ENCODE measurements at places on chromosomes 11 and 22.

GRCh38 chr11:65496304-65497140, 2.3 kb upstream of the MALAT1 start:
- DNase-seq: no peak

DNA sequence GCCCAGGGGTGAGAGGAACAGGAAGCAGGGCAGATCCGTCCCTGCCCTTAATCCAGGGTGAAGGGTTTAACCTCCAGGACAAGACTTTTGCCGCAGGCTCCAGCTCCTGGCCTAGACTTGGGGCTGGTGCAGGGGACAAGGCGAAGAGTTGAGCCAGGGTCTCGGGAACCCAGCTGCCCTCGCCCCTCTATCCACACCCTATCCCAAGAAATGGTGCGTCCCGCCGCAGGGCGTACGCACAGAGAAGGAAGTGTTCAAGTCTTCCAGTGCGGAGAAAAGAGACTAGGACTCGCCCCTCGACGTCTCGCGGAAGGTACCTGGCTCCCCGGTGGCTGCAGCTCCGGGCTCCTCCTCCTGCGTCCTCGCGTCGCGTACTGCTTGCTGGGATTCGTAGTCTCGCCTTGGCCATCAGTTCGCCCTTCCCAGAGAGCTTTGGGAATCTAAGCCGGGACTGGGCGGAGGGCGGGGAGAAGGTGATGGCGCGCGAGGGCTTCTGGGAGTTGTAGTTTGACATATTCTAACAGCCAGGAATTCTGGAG, at the start of gene ZMAT5:
TSS of gene ZMAT5 (minus strand) at position 376 of the 539 bp plus-strand sequence. CDS start 18,463 bp downstream, outside the sequence.
- peak; percentile 99 for DNase-seq

DNA sequence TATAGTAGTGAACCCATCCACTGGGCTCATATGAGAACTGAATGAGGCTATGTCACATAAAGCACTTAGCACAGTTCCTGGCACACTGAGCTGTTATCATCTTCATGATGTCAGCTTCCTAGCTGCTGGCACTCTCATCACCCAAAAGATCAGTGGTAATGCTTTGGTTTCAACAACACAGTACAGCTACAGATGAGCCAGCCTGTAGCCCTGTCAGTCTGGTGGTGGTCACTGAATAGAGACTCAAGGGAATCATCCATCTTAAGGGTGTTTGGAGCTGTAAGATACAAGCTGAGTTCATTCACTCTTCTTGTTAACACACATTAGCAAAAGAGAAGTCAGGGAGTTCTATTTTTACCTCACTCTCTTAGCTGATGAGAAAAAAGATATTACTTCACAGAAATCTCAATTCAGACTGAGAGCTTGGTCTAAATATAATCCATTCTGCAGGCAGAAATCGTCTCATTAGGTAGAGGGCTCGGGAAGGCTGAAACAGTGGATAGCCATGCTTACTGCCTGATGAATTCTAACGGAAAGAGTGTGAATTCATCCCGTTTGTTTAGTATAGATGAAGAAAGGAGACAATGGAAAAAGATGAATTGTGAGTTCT, 6.3 kb upstream of the SLC1A2 start:
- no peak for DNase-seq

DNA sequence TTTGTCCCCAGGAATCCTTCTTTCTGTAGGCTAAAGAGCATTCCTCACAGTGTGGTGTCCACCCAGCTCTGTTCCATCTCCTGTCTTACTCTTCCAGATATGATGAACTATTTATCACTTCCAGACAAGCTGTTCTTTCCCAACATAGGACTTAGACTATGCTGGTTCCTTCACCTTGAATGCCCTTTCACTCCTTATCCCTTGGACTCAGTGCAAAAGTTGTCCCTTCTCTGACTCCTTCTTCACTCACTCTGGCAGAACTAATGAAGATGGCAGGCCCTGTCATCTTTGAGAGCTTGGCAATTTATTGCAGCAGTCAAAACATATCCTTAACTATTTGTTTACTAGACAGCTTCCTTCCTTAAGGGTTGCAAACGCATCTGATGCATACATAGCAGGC, 3.5 kb upstream of the OSBP2 start:
- DNase-seq: no peak

GRCh38 chr11:111729071-111729830, 36.9 kb downstream of the PPP2R1B start:
- peak; percentile 50 for DNase-seq

- no peak for DNase-seq
Measured at GRCh38 chr11:112408517-112408916, 147.9 kb upstream of the PLET1 start.

GRCh38 chr22:30953206-30953605, 15.4 kb downstream of the MORC2 start:
- DNase-seq: no peak

GRCh38 chr22:46754110-46754799, 8.2 kb upstream of the TBC1D22A start:
- peak; percentile 82 for DNase-seq

DNA sequence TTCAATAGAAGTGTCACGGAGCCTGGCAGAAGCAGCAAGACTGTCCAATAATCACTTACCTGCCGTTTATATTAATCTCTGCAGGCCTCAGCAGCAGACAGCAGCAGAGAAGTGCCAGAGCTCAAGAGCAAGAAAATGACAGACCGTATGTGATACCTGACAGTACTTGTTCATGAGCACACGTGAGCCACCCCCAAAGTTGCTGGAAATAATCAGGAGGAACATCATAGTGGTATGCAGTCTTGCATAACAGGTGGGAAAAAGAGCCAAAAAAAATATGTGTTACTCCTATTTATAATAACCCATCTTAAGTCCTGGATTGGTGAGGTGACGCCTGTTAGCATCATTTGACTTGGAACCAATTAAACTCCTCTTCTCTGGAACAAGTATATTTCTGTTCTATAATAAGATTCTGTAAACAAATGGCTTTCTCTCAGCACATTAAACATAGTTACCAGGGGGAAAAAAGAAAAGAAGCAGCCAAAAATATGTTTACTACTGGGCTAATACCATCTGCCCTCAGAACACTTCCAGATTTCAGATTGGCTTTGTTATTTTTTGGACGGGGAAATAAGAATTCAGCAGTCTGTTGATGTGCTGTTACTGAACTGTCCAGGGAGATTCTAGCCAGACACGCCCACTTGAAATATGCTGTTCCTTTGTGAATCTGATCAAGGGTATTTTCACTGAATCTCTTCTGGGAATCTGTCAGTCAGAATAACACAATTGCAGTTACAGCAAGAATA, 7.9 kb upstream of the SLN start:
- DNase-seq: no peak

DNA sequence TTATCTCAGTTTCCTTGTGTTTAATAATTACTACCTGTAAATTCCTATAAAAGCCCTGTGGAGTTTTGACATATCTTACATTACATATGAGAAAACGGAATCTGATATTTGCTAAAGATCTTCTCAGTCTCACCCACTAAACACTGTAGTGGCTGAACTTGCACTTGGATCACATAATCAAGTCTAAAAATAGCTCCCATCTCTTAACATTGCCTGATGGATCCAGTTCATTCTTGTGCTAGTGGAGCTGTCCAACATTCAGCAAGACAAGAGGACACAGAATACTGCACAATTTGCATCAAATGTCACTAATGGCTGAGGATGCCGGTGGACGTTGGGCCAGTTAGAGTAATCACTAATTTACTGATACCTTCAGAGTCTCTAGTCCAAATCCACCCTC, 569.9 kb upstream of the ANO5 start:
- peak; percentile 13 for DNase-seq

DNA sequence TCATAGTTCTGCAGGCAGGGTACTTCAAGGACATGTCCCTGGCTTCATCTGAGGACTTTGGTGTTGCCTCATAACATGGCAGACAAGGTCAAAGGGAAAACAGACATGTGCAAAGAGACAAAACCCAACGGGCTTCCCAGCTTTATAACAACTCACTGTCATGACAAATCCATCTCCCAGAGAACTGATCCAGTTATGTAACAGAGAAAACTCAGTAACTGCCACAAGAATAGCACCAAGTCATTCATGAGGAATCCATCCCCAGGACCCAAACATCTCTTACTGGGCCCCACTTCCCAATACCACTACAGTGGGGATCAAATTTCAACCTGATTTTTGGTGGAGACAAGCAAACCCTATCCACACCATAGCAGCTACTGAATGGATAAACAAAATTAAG, 13.0 kb downstream of the OR52N4 start:
- DNase-seq: no peak

GRCh38 chr11:18745251-18745650, 19.3 kb upstream of the IGSF22 start:
- DNase-seq: no peak

DNA sequence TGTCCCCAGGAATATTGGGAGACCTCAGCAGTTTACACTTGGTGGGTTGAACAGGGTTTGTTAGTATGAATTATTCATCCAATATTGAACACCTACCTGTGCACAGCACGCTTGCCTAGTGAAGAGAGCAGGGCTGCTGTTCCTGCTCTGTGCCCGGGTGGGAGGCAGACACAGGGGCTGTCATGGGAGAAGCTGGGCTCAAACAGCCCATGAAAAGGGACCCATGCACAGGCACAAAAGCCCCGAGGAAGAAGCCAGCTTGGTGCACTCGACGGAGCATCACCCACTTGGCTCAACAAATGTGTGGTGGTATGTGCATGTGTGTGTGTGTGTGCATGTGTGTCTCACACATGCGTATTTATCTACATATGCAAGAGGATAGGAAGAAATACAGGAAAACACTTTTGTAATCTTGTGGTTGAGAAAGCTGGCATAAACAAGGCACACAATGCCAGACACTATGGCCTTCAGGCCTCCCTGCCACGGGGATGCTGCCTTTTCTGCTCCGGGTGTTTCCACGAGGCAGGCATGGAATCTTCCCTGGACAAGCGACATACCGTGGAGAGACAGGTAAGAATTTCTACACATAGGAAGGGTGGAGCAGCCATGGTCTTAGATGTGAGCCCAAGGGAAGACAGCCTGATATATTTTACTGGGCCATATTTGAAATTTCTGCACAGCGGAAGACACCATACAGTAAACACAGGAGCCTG, 5.0 kb upstream of the APOBEC3A start:
- DNase-seq: peak; percentile 49

- DNase-seq: peak; percentile 24
Measured at GRCh38 chr22:45731798-45732495, 60.3 kb downstream of the ATXN10 start.

GRCh38 chr11:129950101-129951091, 52.2 kb downstream of the PRDM10 start:
- DNase-seq: peak; percentile 94

- no peak for DNase-seq
Measured at GRCh38 chr11:12016246-12016645, 7.8 kb upstream of the DKK3 start.

GRCh38 chr11:46075168-46075567, 46.1 kb downstream of the PHF21A start:
- peak; percentile 66 for DNase-seq

GRCh38 chr11:74672332-74672955, 58.8 kb downstream of the CHRDL2 start:
- DNase-seq: no peak

DNA sequence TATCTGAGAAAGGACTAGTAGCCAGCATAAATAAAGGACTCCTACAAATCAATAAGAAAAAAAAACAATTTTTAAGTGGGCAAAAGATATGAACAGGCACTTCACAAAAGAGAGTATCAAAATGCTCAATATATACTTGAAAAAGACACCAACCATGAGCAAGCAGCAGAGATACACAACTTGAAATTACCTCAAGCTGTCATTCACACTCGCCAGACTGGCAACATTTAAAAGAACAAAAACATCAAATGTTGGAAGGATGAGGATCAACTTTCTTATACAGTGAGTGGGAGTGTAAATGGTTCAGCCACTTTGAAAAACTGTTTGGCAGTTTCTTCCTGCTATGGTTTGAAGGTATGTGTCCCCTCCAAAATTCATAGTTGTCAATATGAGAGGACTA, 23.9 kb upstream of the ELFN2 start:
- DNase-seq: no peak

- DNase-seq: no peak
Measured at GRCh38 chr11:27356624-27357222, 6.3 kb downstream of the CCDC34 start.

DNA sequence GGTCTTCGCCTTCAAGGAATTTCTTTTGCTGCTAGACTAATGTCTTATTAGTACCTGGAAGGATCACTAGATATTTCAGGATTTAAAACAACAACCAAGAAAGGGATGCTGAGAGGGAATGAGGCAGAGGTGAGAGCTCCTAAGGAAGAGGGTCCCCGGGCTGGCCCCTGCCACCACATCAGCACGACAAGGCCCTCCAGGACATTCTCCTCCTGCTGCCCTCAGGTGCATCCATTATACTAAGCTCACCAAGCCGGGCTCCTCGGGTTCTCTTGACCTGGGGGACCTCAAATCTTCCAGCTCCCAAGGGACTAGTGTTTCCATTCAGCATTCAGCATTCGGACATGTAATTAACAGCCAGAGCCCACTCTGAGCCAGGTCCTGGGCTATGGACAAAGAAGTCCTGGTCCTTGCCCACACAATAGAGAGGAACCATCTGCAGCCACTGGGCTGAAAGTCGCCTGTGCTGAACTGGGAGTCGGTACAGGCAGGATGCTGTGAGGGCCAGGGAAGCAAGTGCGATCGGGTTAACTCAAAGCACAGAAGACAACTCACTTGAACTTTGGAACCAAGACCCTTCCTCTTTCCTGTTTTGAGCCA, 29.4 kb upstream of the OAF start:
- no peak for DNase-seq

DNA sequence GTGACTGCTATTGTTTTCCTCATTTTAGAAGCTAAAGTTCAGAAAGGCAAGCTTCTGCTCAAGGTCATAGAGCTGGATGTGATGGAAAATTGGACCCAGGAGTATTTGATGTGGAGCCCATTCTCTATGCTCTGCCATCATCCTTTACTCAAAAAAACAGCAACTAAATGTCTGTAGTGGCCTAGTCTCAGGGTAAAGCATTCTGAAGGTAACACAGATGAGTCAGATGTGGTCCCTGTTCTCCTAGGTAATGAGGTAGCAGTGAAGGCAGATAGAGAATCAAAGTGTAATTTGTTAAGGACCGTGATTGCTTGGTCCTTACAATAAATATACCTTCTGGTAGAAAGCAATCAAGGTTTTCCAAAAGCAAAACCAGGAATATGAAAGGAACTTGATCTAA, 84.4 kb upstream of the SPON1 start:
- no peak for DNase-seq

DNA sequence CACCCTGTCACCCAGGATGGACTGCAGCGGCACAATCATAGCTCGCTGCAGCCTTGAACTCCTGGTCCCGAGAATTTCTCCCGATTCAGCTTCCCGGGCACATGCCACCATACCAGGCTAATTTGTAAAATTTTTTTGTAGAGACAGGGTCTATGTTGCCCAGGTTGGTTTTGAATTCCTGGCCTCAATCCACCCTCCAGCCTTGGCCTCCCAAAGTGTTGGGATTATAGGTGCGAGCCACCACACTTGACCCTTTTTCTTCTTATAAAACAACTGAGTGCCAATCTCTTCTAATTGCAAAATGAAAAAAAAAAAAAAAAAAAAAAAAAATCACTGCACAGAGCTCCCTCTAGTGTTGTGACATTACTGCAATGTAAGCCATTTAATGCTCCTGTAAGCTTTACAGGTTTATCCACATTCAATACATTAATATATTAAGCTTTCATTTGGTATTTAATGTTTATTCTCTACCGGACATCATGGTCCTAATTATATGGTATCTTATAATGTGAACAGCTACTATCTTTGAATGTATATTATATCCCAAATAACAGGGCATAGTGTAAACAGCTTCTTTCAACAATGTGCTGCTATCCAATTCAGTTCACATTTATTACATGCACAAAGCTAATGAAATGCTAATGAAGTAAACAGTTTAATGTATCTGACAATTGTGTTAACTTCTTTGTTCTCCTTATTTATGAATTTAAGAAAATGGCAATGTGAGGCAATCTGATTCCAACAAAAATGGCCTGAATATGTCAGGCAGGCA, 44.6 kb downstream of the COPB1 start:
- peak; percentile 66 for DNase-seq

- no peak for DNase-seq
Measured at GRCh38 chr11:116724813-116725212, 48.0 kb downstream of the BUD13 start.
